ENCODE measurements at places on chromosomes 11 and 22.
A peak's percentile ranks its signal among the peaks of the same experiment; 100 is the strongest.

GRCh38 chr11:67262731-67263675 lies 3.3 kb upstream of the GRK2 start:
- DNase-seq: peak; percentile 68

- DNase-seq: no peak
These were observed 7.0 kb downstream of the LGR4 start for GRCh38 chr11:27465629-27466028.

DNA sequence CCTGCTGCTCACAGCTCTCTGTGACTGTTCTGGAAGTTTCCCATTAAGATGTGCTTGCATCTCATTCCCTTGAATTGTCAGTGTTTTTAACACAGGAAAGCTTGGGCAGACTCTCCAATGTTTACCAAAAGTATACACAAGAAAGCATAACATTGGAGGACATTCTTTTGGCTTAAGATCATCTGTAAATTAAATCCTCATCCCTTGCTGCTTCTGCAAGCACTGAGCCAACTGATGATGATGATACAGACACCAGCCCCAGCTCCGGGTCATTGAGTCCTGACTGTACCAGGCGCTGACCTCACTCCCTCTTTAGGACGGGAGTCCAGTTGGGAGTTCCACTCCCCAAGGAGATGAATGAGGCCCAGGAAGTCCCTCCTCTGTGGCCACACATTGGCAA lies 23.8 kb downstream of the CD82 start:
- no peak for DNase-seq

DNA sequence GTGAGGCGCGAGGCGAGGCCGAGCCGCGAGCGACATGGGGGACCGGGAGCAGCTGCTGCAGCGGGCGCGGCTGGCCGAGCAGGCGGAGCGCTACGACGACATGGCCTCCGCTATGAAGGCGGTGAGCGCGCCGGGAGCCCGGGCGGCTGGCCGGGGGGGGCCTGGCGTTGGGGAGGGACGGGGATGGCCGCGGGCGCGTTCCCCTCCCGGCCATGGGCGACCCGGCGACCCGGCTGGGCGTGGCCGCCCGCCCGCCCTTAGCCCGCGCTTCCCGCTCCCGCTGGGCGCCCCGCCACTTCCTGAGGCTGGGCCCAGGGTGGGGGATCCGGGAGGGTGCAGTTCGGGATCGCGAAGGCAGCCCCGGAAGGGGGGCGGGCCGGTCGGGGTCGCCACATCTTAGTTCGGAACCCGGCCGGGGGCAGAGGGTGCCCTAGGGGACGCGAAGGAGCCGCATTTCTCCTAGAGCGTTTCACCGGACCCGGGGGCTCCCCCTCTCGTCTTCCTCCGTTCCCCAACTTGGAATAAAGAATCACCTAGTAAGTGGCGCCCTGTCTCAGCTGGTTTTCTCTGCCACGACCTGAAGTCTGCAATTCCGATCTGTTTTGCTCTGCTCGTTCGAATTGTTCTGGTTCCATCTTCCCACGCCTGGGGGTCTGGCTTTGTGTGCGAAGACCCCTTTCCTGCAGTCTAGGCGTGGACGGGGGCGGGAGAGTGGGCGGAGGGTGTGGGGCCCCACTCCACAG lies 536 bp downstream of the YWHAH start:
- DNase-seq: peak; percentile 59

DNA sequence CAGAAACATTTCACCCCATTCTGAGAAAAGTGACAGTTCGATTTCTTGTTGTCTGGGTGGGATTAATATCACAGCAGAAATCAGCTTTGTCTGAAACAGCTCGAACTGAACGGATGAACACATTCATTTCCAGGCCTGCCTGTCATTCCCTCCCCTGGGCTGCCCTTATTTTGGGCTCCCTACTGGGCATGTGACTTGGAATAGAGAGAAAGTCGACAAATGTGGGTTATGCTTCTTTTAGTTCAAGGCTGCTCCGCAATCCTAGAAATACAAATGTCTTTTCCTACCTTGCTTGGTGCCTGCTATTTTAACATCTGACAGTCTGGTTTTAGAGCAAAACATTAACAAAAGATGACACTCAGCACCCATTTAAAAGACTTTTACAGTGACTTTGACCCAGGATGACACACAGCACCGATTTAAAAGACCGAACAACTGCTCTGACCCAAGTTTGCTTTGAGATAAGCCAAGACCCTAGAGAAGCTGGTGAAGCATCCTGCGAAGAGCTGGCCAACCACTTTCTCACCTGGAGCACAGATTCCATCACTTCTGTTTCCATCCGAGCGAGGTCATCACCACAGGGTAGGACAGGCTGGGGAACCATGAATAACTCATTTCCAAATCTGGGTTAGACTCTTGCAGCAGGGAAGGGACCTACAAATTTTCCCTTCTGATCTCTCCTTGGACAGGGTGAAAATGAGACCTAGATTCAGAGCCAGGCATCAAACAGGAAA lies 13.1 kb downstream of the CLMP start:
- no peak for DNase-seq

DNA sequence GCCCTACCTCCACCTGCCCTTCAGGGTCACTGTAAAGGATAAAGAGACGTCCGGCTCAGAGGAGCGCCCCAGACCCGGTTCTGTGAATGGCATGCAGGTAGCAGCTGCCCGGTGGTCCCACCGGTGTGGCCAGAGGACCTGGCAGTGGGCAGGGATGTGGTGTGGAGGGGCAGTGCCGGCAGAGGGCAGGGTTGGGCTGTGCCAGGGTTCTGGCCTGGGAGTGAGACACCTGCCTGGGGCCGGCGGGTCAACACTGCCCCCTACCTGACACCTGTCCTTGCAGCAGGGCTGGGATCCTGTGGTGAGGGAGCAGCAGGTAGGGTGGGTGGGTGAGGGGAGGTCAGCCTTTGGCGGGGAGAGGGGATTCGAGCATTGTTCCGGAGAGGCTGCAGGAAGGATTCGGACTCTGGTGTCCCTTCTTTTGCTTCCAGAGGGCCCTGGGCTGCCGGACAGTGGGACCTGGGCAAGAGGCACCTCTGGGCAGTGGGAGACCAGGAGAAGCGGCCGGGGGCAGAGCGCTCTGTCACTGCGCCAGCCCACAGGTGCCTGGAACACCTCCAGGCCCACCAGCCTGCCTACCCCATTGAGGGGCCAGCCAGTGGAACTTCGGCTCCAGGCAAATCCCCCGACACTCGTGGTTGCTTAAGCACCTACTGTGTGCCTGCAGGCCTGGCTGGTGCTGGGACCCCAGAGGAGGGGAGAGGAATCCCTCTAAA lies 1.6 kb upstream of the PHLDA2 start:
- DNase-seq: no peak

DNA sequence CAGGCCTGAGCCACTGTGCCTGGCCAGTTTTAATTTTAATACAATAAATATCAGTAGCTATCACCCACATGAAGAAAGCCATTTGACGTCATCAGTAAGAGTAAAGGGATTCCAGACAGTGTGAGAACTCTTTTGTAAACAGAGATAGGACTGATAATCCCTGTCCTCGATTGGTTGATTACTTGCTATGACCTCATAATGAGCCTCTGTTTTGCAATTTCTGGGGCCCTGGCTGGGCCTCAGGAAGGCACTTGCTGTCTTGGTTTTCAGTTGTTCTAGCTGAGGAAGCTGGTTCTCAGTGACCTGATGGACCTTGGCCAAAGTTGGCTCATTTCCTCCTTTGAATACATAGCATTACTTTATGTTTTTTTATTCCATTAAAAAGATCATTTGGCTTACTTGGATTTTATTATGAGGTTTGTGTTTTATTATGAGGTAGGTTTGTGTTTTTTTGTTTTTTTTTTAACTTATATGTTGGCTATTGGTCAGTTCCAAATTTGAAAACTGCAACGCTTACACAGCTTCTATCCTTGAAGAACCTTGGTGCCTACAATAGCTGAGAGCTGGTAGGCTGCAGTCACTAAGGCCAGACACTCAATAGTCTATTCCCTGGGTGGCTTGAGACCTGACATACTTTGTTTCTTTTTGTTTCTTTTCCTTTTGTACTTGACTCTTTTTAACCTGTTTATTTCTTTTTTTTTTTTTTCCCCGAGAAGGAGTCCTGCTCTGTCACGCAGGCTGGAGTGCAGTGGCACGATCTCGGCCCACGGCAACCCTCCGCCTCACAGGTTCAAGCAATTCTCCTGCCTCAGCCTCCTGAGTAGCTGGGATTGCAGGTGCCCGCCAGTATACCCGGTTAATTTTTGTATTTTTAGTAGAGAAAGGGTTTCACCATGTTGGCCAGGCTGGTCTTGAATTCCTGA lies 20.0 kb downstream of the MARK2 start:
- no peak for DNase-seq

DNA sequence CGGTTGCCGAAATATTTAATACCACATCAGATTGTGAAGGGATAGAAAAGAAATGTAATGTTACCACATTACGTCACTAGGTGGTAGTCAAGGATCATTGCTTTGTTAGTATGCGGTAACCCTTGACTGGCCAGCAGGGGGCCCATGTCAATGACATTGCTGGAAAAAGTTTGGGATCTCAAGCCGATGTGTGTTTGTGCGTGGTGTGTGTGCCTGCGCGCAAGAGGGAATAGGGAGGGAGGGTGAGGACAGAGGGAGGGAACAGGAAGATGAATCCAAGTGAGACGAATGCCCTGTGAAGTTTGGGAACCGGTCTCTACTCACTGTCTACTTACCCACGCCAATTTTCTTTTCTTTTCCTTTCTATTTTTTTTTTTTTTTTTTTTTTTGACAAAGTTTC lies 10.7 kb upstream of the MRGPRX2 start:
- peak; percentile 72 for DNase-seq

- DNase-seq: no peak
These were observed 57.5 kb upstream of the THY1 start for GRCh38 chr11:119480380-119481020.

GRCh38 chr11:123653483-123653826 lies 969 bp downstream of the SCN3B start:
- no peak for DNase-seq

DNA sequence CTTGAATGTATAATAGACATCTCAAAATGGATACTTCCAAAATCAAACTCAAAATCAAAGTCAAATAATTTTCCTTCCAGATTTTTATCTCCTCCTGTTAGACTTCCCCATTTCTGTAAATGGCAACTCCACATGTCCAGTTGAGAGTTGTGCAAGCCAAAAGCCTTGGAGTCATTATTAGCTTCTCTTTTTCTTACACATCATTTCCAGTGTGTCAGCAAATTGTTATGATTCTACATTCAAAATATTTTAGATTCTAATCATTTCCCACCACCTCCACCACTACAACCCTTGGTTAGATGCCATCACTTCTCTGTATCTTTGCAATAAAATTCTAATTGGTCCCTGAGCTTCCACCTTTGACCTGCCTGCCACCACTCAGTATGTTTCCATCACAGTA lies 155.7 kb downstream of the CNTN5 start:
- DNase-seq: no peak

DNA sequence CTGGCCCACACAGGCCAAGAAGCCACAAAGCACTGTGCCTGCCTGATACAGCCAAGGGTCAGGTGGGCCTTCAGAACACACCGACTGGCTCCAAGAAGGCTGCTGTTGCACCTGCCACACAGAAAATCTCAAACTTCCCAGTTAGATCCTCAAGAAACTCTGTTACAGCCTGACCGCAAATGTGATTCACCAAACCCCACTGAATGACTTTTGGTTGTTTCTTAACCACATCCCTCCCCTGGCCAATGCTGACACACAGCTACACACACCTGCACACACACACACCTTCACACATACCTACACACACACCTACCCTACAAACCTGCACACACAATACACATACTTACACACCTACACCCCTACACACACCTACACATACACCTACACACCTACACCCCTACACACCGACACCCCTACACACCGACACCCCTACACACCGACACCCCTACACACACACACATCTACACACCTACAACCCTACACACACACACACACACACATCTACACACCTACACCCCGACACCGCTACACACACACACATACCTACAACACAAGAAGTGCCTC lies 31.5 kb downstream of the CDKN1C start:
- DNase-seq: no peak

- no peak for DNase-seq
These were observed 28.4 kb downstream of the TMPRSS5 start for GRCh38 chr11:113677685-113678084.

DNA sequence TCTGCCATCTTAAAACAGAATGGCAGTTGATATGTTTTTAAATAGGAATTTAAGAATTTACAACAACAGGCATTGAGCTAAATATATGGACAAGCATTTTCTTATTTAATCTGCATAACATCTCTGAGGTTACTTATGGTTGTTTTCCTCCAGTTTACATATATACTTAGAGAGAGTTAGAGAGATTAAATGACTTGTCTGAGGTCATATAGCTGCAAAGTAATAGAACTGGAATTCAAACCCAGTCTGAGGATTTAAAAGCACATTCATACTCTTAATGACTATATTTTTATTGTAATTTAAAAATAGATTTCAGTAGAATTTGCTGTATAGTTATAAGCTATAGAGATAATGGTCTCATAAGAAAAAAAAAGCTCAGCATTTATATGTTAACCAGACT lies 81.4 kb upstream of the GRIK4 start:
- no peak for DNase-seq

DNA sequence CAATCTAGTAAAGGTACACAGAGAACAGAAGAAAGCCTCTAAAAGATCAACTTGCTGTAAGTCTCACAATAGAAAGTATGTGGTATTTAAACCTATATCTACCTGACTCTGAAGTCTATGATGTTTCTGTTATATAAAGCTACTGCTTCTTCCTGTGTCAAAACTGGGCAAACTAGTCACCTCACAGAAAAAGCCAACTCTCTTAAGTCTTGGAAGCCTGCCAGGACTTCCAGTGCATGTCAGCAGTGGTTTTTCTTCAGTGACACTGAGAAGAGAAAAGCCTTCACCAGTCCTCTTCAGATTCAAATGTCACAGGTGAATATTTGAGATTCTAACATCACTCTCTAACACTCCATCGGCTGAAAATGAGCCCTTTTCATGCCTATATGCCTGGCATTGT lies 808.0 kb downstream of the DLG2 start:
- no peak for DNase-seq

GRCh38 chr11:71165771-71166170 lies 86.6 kb downstream of the SHANK2 start:
- no peak for DNase-seq

GRCh38 chr11:70545610-70545912 lies 147.2 kb downstream of the CTTN start:
- DNase-seq: no peak

- no peak for DNase-seq
These were observed 52.6 kb downstream of the ARHGAP42 start for GRCh38 chr11:100739666-100740065.

GRCh38 chr11:57546869-57547475 lies 9.6 kb downstream of the SMTNL1 start:
- DNase-seq: no peak

GRCh38 chr22:33569559-33569958 lies 350.7 kb downstream of the LARGE1 start:
- DNase-seq: no peak

All from hindlimb muscle (tissue), 1 donor.